Stimulated activated CD8-positive, alpha-beta memory T cell treated with anti-CD3 and anti-CD28 coated beads, Interleukin-4, amount 100 ng/mL, for 24 hours (primary cell): ENCODE measurements at places on chromosomes 13 and 19.

DNA sequence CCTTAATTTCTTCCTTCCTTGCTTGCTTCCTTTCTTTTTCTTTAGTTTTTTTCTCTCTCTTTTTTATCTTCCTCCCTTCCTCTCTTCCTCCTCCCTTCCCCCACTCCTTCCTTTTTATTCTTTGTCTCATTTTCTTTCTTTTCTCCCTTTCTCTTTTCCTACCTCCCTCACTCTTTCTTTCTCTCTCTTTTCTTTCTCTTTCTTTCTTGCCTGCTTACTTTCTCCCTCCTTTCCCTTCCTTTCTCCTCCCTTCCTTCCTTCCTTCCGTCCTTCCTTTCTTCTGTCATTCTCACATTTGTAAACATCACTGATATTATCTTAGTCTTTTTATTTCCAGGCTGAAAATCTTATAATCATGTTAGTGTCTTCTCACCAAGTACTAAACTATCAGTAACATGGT, 38.8 kb downstream of the SLITRK5 start:
- DNase-seq: no peak

DNA sequence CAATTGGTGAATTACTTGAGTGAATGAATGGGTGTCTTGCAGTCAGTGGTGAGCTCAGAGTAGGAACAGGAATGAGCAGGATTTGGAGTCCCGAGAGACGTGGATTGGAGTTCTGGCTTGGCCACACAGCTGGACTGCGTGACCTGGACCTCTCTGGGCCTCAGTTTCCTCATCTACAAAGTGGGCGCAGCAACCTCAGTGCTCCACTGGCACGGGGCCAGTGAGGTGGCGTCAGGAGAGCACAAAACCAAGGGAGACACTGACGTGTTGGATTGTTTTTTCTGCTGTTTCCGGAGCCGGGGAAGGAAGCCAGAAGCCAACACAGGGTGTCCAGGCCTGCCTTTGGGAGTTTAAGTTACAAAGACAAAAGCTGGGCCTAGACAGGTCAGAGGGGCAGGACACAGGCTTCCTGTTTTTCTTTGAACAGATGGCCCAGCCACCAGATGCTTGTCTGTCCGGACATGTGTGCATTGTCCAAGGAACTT, 6.5 kb upstream of the DOCK6 start:
- no peak for DNase-seq

GRCh38 chr13:97491452-97491851, 57.5 kb downstream of the RAP2A start:
- DNase-seq: no peak

GRCh38 chr13:109755997-109756396, 30.4 kb downstream of the IRS2 start:
- DNase-seq: no peak

DNA sequence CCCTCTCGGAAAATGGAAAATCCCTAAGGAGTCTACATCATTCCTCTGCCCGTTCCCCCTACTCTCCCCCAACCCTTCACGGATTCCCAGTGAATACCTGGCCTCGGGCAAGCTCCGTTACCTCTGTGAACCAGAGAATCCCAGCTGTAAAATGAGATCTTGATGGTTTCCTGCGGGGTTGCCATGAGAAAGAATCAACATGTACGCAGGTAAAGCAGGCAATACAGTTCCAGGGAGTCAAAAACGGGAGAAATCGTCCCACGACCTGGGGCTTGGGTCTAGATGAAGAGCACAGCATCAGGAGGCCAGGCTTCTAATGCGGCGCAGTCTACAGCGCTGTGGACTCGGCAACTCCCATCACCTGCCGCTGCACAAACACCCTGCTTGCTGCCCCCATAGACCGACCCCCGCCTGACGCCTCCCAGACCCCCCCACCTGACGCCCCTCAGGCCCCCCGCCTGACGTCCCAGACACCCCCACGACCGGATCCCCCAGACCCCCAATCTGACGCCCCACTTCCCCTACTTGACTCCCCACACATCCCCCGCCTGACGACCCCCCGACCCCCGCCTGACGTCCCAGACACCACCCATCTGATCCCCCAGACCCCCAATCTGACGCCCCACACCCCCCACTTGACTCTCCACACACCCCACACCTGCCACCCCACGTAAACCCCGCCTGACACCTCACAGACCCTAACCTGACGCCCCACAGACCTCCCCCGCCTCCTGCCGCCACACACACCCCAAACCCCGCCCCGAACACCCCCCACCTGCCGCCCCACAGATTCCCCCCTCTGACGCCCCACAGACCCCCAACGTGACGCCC, 680 bp downstream of the LIG4 start:
- DNase-seq: no peak

DNA sequence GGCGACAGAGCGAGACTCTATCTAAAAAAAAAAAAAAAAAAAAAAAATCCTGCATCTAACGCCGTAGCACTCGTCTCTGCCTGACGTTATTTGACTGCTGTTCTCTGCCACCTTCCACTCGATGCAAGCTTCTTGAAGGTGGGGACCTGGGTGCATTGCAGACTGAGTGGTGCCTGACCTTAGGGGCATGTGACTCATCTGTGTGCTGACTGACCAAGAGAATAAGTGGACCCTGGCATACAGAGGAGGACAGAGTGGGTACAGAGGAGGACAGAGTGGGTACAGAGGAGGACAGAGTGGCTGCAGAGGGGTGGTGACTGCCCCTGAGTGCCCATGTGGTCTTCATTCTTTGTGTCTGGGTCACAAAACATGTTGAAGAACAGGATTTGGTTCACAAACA, 7.6 kb downstream of the WTIP start:
- no peak for DNase-seq

- DNase-seq: no peak
These were observed 129.1 kb downstream of the TNFRSF19 start for GRCh38 chr13:23699271-23699670.

DNA sequence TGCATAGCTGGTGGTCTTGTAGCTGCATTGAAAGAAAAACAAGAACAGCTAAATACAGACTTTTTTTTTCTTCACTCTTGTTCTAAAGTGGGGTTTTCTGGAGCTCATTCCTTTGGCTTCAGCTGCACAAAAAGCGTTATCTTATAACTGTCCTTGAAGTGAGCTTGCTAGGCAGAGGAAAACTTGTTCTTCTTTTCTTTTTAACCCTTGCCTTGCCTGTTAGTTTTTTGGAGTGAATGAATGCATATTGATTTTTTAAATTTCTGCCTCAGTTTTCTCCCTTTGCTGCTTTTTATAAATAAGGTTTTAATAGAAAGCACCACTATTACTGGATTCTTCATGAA, 1.5 kb downstream of the ZNF765 start:
- no peak for DNase-seq

DNA sequence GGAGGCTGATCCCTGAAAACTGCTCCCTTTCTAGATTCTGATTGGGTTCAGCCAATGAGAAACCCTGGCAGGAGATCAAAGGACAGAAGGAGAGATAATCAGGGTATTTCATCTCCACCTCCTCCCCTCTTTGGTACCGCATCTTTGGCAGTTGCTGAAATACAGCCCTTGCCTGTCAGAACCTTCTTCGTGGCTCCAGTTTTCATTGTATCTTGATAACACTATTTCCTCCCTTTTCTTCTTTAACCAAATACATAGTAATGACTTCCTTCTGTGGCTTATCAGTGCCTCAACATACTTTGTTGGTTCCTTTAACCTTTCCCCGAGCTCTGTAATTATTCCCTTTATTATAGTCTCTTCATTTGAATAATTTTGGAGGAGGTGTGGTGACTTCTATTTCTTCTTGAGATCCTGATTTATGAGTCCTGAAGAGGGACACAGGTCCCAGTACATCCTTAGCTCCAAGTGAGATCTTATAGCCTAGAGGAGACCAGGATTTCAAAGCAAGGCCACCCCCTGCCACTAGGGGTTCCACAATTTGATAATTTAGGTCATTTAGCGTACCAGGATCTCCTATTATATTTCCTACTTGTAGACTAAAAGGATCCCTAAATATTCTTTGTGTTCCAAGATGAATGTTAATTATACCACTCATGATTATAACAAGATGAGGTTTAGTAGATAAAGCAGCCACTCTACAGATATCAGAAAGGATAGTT, 98.0 kb downstream of the EDNRB start:
- DNase-seq: no peak

GRCh38 chr13:24505256-24505655, 7.3 kb downstream of the PARP4 start:
- no peak for DNase-seq

DNA sequence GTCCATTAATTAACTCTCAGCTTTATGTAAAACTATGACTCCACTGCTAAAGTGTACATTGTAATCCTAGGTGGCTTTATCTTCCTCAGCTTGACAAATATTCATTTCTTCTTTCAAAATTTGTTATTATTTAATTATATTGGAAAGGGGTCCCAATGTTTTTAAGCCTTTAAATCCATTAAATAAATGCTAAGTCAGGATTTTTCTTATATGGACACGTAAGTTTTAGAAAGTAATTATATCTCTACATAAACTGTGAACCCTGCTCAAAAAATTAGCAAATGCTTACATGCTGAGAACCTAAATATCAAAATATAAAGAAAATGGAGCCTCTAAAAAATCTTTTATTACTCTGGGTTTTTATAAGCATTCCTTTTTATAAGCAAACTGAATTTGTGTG, 78.2 kb upstream of the MIR17HG start:
- no peak for DNase-seq

- no peak for DNase-seq
These were observed 25.1 kb downstream of the STARD13 start for GRCh38 chr13:33260168-33261098.

DNA sequence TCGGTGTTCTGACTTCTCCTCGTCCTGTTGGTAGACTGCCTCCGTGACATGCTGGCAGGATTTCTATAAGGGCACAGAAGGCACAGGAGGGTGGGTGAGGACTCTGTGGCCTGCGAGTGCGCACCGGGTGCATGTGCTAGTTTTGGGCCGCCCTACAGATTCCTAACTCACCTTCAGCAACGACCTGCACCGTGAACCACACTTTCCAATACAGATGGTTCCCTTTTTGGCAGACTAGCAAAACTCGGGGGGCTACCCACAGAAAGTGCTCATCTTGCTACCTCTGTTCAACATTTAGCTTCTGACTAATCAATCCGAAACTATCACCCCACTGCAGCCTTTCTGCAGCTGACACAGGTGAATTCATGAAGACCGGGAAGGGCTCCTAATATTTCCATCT, 14.1 kb upstream of the AMER2 start:
- DNase-seq: no peak

DNA sequence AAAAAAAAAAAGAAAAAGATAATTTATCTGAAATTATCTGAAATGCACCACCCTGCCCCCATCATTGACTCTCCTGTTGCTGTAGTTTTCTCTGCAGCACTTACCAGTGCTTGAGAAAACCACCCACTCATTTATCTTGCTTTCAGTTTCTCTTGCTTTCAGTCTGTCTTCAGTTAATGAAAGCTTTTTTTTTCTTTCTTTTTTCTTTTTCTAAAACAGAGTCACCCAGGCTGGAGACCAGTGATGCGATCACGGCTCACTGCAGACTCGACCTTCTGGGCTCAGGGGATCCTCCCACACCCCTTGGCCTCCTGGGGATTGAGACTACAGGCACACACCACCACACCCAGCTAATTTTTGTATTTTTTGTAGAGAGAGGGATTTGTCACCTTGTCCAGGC, 4.3 kb upstream of the ACP5 start:
- DNase-seq: peak; percentile 37

GRCh38 chr13:66879988-66880387, 350.1 kb downstream of the PCDH9 start:
- no peak for DNase-seq

DNA sequence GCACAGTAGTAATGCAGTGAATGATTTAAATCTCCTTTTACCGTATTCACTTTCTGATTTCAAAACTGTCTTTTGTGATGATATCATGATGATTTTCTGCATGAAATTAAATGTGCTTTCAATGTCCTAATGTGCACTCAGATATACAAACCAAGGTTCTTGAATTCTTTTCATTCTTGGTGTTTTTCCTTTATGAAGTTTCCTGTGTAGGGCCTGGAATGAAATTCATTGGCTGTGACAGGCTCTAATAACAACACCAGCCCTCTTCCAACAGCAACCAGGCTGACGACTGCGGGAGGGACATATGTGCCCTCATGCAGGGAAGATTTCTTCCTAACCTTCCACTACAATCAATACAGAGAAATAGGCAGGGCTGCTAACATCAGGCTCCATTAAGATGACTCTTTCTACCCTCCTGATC, 1052.0 kb downstream of the DIAPH3 start:
- no peak for DNase-seq

- no peak for DNase-seq
These were observed 3.0 kb upstream of the ZNF628 start for GRCh38 chr19:55473225-55474012.

- DNase-seq: no peak
These were observed 539.7 kb downstream of the RFC3 start for GRCh38 chr13:34357435-34358232.

DNA sequence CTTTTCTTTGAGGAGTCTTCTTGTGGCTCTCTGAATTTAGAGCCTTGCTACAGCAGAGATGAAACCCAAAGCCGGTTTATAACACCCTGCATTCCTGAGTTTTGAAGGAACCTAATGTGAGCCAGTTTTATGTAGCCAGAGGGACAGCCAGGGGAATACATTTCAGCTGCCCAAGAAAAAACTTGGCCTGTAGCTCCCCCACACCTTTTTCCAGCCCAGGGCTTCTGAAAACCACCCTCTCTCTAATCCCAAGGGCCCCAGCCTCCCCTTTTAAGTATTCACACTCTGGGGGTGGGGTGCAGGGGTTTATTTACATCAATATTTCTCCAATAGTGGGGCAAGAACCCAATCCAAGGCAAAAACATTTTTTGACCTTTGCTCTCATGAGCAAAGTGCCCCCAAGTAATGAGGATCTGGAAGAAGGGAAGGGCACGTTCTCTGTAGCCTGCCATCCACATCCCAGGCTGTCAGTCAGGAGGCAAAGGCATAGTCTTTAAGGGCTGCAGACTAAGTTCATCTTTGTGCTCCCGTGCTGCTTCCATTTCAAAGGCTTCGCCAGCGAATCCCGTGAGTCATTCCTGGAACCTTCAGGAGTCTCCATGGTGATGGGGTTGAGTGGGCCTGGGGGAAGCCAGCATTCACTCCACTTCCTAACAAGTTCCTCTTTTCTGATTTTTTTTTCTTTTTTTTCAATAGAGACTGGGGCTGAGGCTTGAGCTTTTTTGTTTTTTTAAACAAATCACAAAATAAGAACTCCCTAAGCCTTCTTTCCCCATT, 33.2 kb upstream of the MEDAG start:
- no peak for DNase-seq

- peak; percentile 25 for DNase-seq
These were observed 24.0 kb downstream of the SLC8A2 start for GRCh38 chr19:47447470-47448359.

GRCh38 chr19:55273978-55274707, 5.8 kb downstream of the HSPBP1 start:
- DNase-seq: no peak
